ENCODE measurements at places on chromosomes 2 and 18.

DNA sequence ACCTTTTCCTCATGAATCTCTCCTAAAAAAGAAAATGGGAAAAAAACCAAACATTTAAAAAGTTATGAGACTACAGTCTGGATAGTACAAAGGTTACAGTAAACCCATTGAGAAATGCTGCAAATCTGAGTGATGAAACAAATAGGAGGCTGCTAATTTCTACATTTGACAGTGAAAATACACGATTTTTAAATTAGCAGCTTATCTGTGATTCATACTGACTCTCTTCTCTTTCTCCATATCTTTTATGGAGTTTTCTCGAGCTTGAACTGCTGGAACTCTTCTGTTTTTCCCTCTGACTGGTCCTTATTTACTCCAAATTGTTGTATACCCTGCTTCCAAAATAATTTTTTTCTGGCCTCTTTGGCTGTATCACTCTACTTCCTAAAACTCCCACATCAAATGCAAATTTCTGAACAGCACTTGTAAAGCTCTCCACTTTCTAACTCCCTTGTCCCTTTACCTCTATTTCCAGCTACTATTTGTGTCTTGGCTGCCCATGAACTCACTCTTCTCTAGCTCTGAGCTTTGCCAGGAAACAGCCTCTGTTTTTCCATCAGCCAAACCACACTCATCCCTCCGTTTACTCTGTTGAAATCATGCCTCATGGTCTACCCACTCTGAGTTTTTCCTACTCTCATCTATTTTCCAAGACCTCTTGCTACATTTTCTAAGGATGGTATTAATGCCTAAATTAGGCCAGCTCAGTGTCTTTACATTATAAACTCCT lies 73.7 kb downstream of the RBMS1 start:
- DNase-seq = no peak

DNA sequence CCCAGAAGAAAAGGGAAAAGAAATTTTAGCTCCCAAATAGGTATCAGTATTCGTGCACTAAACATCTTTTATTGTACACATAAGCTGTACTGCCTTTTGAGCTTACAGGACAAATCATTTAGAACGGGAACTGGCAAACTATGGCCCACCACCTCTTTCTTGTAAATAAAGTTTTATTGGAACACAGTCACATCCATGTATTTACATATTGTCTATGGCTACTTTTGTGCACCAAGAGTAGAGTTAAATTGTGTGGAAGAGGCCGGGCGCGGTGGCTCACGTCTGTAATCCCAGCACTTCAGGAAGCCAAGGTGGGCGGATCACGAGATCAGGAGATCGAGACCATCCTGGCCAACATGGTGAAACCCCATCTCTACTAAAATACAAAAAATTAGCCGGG lies 5.7 kb downstream of the TM4SF20 start:
- no peak for DNase-seq

- no peak for DNase-seq
These were observed 82.6 kb downstream of the CERKL start for GRCh38 chr2:181574321-181574720.

DNA sequence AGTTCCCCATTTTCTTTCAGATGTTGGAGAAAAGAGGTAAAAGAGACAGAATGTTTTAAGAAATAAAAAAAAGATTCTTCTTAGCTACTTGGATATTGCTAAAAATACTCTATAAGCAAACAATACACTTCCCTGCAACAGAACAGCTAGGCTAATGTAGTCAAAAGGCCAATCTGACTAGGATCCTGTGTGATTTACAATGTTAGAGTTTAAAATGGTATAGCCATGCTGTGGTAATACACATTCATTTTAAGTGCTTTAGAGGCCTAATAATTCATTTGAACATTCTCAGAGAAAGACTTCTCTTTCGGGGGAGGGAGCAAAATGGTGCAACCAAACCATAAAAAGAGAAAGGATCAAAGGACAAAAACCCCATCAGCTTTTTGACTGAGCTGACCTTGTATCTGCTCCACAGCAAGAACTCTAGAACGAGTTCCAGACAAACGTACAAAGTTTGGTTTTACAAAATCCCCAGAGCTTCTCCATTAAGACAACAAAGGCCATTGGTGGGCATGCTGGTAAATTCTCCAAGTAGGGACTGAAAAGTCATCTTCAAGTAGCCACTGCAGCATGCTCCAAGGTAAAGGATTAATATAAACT lies 200.2 kb downstream of the STK39 start:
- DNase-seq = no peak

DNA sequence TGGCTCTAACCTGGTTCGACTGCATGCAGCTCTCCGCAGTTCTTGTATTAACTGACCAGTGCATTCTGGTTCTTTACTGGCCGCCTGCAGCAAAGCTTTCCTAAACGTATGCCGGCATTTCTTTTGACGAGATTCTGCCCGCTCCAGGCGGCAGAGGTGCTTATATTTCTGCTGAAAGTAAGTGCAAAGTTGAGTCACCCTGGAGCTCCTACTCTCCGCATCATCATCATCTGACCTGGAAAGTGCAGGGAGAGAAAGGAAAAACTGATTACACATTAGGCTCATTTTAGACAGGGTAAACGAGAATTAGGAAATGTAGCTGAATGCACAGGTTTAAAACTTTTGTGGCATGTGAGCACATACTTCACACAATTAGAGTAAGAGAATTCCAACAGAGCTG lies 57.9 kb downstream of the INO80D start:
- no peak for DNase-seq

DNA sequence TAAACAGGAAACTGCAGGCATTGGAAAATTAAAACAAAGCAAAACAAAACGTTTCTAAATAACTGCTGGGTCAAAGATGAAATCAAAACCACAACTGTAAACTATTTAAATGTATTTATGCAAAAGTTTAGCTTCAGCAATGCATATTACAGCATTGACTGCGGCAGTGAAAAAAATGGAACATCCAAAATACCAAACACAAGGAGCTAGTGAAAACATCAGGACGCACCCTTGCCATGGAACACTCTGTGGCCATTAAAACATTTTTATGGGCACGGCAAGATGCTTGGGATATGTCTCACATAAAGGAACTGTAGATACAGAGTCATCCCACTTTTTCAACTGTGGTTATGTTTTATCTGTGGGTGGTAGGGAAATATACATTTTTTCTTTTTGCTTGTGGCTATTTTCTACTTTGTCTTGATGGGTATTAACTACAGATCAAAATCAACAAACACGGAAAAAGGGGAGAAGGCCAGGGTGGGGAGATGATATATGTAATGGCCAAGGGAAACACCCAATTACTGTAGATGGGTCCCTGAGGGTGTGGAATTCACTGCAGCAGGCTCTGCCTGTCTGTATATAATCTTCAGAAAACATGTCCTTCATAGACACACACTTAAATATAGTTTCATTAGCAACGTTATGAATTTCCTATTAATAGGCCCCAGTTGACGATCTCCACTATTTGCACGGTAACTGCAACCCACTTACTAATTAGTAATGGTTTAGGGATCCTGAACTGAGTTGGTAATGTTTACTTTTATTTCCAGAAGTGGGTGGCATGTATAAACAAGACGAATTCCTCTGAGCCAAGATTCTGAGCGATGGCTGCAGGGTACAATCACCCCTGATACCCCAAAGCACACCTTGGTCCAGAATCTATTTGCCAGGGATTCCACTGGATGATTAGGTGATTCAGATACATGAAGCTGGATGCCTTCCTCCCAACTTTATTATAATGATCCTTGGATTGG lies 110.5 kb downstream of the ACKR3 start:
- no peak for DNase-seq

- no peak for DNase-seq
These were observed 5.0 kb downstream of the TMEM185B start for GRCh38 chr2:120218181-120218580.

GRCh38 chr2:70258532-70258875 lies 567 bp downstream of the PCYOX1 start:
- DNase-seq = no peak

DNA sequence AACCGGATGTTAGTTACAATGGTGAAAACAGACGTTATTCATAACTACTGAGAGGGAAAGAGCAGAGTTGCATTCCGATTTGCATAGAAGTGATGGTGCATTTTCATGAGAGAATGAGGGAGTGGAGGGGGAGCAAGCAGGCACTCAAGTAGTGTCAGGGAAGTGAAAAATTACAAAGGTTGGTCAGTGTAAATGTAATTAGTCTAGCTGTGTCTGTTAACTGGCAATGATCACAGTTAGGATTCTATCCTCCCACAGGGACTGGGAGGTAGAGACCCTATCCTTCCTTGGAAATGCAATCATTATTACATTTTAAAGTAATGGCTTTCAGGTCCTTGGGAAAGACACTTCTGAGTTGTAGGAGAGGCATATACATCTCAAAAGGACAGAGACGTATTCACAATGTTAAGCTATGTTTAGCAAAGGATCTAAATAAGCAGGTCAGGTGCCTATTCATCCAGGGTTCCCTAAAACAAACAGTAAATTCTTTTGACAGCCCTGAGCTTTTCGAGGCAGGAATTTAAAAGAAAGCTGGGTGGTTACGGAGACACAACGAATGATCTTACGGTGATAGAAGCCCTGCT lies 1671.8 kb upstream of the DDX18 start:
- DNase-seq = no peak

- no peak for DNase-seq
These were observed 68.8 kb downstream of the UNC80 start for GRCh38 chr2:209840434-209840833.

DNA sequence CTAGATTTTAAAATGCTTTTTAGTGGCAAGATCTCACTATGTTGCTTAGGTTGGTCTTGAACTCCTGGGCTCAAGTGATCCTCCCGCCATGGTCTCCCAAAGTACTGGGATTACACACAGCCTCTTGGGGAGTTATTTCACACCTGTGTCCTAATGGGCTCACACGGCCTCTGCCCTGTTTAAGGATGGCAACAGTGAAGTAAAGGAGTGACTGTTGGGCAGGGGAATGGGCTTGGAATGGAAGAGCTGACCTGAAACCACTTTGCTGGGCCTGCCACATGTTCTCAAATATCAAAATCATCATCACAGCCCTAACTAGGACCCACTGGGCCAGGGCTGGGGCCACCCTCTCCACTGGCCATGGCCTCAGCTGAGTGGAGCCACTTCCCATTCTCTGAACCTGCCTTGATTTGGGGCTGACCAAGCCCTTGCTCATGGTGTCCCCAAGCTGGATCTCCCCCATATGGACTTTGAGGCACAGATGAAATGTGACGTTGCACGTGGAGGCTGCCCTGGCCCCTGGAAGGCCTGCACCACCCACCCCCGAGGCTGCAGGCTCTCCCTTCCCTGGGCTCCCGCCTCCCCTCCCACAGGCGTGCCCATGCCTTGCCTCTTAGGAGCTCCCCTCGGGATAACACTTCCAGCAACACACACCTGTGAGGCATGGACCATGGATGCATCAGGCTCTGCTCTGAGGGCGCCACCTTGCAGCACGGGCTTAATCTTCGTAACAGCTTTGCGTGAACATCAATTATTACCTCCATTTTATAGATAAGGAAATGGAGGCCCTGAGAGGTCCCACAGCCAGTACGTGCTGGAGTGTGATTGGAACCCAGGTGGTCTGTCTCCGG lies 71.8 kb upstream of the SMAD7 start:
- DNase-seq = no peak

- DNase-seq = no peak
These were observed 12.5 kb downstream of the SDC1 start for GRCh38 chr2:20212459-20212870.

GRCh38 chr2:214648520-214648919 lies 161.0 kb downstream of the BARD1 start:
- no peak for DNase-seq

DNA sequence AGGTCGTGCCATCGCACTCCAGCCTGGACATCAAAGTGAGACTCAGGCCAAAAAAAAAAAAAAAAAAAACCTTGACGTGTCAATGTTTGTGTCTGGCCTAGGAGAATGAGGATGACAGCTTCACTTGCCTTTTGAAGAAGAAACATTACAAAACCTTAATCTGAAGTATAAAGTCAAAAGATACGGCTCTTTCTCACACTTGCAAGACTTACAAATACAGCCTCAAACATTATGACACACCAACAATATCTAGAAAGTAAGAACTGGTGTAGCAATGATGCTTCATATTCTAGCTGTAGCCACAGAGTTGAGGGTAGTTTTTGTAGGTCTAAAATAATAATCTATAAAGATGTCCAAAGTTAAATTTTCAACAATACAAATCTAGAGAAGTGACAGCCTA lies 25.5 kb downstream of the MPPE1 start:
- no peak for DNase-seq

DNA sequence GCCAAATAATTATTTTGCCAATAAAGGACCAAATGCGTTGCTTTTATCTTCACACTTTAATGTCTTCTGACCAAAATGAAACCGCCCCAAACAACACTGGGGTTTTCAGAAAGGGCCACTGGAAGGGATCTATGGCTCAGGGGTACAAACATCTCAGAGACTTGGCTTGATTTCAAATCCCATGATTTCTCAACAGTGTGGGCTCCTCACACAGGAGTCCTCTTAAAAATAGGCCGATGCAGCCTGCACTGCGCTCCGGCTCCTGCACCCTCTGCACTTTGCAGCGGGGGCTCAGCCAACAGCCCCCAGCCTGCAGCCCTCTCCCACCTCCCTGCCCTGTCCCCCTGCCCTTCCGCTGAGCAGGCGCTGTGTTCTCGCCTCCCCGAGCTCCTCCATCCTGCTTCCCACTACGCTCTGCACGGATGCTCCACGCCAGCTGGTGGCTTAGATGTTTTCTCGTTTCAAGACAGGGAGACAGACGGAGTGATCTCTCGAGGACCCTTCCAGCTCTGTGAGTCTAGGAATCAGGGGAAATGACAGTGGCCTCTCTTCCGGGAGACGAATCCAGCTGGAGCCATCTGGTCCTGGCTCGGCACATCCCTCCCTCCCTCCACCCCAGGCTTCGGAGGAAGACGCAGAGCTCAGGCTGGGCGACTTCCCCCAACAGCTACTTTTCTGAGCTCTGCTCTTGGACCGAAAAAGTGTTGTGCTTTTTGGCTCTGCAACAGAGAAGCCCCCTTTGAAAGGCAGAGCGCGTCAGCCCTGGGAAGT lies 71.4 kb downstream of the KCNF1 start:
- DNase-seq = no peak

GRCh38 chr2:54957321-54957999 lies 92.8 kb downstream of the RTN4 start:
- no peak for DNase-seq

DNA sequence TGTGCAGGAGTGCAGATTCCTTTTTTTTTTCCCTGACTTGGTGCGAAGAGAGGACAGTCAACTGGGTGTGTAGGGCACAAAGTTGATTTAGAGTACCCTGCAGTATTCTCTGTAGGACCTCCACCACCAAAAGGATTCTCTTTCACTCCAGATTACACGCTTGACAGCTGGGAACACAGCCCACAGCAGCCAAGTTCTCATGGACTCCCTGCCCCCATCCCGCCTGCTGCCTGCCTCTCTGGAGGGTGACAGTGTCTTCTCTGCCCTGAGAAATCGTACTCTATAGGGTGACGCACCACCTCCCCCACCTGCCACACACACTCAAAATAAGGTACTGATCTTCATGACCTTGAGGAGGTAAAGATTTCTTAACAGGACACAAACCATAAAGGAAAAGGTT lies 26.6 kb upstream of the IHH start:
- no peak for DNase-seq

DNA sequence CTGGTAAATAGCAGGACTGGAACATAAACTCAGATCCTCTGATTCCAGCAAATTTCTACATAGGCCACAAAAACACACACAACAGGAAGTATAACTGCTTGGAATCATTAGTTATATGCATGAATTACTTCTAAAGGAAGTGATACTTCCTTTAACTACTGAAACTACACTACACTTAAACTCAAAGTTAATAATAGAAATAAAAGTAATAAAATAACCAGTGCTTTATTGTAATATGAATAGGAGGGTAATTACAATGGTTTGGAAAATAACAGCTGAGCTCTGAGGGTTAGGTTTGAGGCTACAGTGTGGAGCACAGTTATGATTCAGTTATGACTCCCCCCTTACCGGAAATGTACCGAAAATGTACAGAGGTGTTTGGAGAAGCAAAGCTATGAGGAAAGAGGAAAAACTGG lies 18.5 kb upstream of the POLI start:
- no peak for DNase-seq
